ENCODE measurements at places on chromosomes 4 and X. TPM values are rescaled to one million over a fixed set of nuclear protein-coding genes. Genes with fewer than 3 reads are reported as not detected.

DNA sequence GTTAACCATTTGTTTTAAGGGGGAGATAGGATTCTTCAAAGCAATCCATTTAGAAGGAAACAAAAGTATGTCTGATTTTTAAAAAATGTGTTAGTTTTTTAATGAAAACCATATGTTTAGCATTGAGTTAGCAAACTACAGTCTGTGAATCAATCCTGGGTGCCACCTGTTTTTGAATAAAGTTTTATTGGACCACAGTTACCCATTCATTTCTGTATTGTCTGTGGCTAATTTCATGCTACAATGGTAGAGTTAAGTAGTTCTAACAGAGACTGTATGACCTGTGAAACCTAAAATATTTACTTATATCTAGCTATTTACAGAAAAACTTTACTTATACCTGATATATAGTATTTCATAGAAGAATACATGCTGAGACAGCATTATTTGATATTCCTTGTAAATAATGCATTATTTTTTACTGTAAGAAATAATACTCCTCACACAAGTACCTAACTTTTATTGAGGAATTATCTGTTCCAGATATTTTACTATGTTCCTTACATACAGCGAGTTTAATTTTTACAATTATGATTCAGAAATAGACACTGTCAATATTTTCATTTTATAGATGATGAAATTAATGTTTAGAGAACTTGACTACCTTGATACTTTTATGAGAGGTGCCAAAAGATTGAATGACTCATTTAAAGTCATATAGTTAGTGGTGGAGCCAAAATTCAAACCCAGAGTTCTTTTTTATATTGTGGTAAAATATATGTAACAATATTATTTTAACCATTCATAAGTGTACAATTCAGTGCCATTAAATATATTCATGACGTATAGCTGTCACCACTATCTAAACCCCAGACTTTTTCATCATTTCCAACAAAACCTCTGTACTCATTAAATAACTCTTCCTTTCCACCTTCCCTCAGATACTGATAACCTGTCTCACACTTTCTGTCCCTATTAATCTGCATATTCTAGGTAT is 122.0 kb downstream of the GLUD2 start:
- no peak for DNase-seq

The NAP1L3 gene
- total RNA-seq = 0.84 TPM

DNA sequence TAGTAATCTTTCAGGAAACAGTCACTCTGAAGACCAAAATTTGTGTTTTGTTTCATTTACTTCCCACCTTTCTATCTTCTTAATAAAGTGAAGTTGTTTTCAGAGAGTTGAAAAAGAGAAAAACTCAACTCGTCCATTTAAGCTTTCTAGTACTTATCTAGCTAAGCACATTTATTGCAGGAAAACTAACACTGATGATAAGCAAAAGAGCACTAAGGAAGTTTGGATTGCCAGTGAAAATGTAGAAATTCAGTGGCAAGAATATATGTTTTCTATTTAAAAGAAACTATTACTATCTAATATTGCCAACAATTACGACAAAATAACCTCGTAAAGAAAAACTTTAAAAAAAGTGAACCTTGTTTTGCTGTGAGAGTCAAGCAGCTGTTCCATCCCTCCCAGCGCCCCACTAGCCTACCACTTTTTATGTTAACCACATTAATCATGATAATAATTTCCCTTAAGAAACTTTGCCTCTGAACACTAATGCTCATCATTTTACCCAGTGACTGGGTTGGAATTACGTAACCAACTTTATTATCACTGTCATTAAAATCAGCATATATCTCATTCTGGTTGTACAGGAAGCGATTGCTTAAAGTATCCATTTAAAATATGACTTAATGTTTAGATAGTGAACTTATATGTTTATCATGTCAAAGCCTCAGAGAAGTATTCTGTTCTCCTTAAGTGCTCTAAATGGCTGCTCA is 24.8 kb downstream of the SPRY1 start:
- no peak for DNase-seq

- DNase-seq = no peak
These were observed 33.1 kb downstream of the ENPEP start for GRCh38 chr4:110508827-110509710.

GRCh38 chr4:70714079-70714887 is 7.5 kb upstream of the RUFY3 start:
- DNase-seq = no peak

The ETDB gene
- not detected for total RNA-seq

The CNKSR2 gene
- 8.4 TPM for total RNA-seq

DNA sequence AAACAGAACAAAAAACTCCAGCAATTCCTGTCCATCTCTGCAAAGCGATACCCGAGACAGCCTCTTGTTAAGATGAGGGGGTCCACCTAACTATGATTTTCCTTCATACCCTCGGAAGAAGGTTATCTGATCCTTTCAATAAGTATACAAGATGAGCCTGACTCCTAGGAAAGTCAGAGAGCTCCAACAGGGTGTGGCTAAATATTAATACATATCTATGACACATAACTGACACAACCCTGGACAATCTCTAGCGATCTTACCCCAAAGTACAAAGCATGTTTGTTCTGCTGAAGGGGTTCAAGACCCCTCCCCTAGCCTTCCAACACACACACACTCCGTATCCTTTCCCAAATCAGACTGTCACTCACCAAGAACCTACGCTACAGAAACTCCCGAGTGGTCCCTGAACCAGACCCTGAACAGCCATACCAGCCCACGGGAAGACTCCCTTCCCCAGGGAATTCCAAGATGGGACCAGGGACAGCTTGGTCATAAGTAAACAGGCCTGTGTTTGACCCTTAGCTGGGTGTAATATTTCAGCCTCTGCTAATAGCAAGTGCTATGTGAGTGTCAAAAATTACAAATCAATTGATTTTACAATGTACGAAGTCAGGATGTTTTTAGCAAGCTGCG is 110.3 kb downstream of the PRKX start:
- DNase-seq = no peak

The CFAP99 gene
- total RNA-seq = not detected

DNA sequence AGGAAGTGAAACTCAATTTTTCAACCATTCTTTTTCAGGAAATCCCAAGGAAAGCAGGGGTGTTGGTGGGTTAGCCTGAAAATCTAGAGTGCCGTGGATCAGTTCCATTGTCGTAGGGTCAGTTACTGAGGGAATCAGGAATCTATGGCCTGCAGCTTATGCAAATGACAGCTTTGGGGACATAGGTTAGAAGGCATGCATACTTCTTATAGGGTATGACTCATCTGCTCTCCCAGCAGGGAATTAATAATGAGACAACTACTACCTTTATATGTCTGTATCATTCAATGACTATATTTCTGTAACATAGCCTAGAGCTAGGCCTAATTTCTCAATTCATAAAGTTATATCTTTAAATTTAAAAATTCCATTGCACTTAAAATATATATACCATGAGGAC is 36.6 kb downstream of the ZNF41 start:
- no peak for DNase-seq

The LRAT gene
- 1.7 TPM for total RNA-seq

DNA sequence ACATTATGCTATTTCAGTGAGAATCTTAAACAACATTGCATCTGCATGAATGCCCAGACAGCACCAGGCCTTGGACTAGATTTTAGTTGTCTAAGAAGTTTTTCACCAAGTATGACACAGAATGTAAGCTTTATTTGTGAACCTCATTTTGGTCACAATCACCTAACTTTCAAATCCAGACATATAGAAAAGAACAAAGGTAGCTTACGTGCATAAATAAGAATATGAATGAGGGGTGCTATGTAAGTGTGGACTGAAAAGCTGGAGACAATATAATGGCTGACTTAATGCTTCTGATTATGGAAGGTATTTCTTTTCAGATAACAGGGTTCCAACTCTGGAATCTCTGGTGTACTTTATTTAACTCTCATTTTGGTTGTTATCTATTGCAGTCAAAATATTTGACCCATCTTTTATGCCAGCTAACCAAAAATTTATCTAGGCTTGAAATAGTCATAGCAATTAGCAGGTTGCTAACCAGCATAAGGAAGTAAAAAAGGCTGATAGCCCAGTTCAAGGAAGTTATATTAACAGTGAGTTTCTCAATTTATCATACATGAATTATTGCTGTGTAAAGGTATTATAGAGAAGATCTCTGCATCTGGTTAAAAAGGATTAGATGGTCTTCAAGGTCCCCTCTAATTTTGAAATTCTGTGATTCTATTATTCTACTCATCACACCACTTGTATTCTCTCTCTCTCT is 36.5 kb downstream of the SLC7A11 start:
- no peak for DNase-seq

DNA sequence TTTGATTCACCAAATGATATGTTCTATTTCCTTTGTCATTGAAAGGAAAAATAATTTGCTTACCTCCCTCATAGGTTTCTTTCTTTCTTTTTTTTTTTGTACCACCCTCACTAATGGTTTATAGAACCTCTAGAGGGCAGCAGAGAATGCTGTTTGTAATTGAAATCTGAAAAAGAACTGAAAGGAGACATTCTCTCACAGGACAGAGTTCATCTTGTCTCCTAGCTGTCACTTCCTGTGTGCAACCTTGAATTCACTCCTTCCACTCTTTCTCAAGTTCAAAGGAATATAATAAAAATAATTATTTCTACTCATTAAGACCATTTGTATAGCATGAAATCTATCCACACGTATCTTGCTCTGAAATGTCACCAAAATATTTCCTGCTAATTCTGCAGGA is 51.0 kb downstream of the GUCY1B1 start:
- no peak for DNase-seq

GRCh38 chrX:18983666-18984380 is at the start of gene PHKA2:
PHKA2 (minus strand) TSS chrX:18984114; CDS start chrX:18983932, 182 bp downstream.
- DNase-seq = no peak

All from omental fat pad (tissue), 4 donors.